ENCODE measurements at places on chromosomes 6 and 20.

GRCh38 chr6:170025341-170025911, 265.5 kb downstream of the DLL1 start:
- no peak for DNase-seq

- no peak for DNase-seq
These were observed 39.9 kb downstream of the FAXC start for GRCh38 chr6:99309557-99309956.

GRCh38 chr6:33029328-33030184, 20.2 kb upstream of the HLA-DOA start:
- DNase-seq, result no peak

DNA sequence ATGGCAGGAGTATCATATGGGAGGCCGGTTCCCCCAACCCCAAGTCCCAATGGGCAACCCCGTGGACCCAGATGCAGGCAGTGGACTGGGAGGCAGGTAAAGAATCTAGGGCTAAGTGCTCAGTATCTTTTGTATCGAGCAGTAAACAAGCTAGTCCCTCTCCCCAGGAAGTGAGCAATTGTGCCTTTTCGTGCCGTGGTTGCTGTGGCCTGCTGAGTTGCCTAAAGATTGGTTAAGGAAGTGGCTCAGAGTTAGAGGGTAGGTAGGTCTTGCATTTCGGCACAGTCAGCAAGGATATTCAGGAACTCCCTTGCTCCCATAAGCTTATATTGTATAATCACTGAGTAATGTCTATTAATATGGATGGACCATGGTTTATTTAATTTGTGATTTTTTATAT, 1.3 kb upstream of the DNAH8 start:
- DNase-seq, result peak; percentile 29
